RKO (cell line): ENCODE measurements at places on chromosomes 5 and 9.

GRCh38 chr9:120920806-120921178 lies 5.8 kb downstream of the TRAF1 start:
- DNase-seq, result no peak

GRCh38 chr5:137667341-137667740 lies 68.5 kb downstream of the KLHL3 start:
- DNase-seq, result no peak

DNA sequence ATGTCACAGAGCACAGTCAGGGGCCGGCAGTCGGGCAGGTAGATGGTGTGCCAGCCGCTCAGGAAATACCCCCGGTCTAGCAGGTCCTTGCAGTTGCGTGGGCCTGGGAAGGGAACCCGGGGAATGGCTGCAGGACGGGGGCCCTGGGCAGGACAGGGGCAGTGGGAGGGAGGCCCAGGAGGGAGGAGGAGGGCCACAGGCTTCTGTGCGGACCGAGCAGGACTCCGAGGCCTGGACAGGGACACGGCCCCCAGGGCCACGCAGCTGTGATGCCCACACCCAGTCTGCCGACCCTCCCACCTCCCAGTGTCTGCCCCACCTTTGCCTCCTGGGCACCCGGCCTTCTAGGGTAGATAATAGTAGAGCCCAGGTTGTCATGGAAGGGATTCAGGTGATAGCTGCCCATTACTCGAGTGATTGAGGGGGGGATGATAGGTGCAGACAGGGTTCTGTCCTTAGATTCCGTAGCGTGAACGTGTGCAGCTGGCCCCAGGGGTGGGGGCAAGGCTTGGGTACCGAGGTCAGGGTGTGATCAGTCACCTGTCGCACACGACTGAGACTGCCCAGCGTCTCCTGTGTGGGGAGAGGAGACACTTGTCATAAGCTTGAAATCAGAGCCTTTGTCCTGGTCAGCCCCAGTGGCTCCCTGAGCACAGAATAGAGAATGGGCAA lies 4.5 kb downstream of the FCN1 start:
- no peak for DNase-seq

DNA sequence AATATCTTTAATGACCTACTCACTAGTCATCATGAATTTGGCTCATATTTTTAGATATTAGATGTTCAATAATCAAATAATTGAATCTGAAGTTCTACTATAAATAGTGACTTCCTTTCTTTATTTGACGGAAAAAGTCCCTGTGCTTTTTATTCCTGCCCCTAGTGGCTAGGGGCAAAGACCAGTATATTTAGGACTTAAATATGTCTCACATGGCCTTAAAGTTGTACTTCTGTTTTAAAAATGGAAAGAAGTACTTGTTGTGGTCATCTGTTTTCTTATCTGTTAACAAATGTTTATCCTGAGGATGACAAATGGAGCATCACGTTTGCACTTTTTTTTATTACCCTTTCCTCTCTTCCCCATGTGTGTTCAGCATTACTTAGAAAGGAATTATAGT lies 89.2 kb upstream of the GRHPR start:
- no peak for DNase-seq

DNA sequence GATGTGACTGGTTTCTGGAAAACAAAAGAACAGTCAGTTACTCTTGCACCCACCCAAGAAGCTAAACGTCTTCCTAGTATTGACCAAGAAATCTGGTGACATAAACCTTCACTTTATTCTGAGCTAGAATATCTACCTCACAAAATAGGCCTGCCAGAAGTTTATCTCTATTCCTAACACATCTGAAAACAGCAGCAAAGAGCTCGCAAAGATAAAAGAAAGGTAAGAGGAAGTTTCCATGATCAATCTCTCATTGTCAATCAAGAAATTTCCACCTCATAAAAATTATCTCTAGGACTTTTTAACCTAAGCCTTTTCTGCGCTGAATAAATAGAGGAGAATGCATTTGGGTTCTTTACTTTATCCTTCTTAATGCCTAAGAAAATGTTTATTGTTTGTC lies 17.3 kb upstream of the ZNF474 start:
- no peak for DNase-seq

DNA sequence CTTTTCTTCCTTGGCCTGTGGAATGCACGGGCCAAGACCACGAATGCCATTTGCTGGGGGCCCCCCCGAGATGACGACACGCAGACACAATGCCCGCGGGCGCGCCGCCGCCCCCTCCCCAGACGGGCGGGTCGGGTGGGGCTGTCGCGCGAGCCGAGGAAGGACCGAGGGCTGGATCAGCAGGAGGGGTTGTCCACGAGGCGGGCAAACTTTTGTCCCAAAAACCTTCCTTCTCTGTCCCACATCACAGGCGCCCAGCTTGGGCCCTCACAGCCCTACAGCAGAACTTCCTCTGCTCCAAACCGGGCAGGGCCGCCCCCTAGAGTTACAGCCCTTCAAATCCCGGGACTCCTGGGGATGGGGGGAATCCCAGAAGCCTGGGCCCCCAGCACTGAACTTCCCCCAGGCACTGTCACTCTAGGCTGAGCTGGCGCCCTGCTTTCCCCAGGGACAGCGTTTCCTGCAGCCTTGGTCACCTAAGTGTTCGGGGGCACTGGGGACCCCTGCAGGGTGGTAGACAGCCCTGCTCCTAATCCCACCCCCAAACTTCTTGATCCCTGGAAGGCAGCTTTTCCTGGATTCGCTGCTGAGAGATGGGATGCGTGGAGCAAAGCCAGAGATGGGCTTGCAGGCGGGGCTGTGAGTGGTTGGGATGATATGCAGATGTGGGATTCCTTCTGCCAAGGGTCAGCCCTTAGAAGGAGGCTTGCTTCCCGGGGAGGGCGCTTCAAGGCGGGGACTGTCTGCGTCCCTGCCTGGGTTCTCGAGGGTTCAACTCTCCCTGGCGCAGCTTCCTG lies 980 bp downstream of the COL5A1 start:
- no peak for DNase-seq

- DNase-seq, result no peak
These were observed 132.3 kb downstream of the ADAMTSL1 start for GRCh38 chr9:18606281-18606680.

DNA sequence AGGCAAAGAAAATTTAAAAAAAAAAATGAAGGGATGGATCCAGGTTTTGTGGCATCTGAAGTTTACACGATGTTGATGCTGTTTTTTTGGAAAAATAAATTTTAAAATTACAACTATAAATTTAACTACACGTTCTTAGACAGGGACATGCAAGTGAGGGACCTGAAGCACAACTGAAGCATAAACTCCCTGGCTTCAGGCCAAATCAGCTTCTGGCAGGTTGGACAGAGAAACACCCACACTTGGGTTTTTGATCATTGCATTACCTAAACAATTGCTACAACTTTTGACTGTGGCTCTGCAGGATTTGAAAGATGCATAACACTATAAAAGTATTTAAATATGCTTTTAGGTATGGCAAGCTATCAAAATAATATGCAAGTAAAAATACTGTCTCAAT lies 1318.3 kb upstream of the DMAC1 start:
- DNase-seq, result no peak
